ENCODE measurements at places on chromosomes 6 and 20.

DNA sequence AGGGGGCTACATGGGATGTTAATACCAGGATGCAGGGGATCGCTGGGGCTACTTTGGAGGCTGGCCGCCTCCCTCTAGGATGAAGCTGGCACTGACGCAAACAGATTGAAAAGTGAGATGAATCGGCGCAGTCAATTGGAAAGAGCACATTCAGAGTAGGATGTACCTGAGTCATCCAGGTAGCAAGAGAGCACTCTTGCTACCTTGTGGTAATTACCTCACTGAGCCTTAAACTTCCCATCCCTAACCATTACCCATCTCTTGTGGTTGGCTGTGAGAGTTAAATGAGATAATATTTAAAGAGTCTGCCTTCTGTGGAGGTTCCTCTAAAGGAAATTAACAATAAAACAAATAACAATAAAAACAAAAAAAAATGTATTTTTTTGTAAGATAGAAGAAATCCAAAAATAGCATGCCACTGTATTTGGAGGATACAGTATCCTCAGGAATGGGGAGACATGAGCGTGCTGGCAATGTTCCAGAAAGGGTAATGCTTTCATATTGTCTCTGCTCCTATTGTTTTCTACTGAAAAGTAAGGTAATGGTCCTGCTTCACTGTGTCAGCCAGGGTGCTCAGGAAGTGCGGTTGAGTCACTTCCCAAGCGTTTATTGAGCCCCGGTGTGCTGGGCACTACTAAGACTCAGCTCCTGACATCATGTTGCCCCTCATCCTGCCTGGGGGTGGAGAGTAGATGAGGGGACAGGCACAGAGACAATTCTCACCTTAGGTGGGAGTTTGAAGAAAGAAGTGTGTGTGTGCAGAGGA is 301.1 kb downstream of the EYA4 start:
- no peak for DNase-seq

GRCh38 chr20:32443386-32443974 is 85.3 kb downstream of the ASXL1 start:
- DNase-seq: no peak

DNA sequence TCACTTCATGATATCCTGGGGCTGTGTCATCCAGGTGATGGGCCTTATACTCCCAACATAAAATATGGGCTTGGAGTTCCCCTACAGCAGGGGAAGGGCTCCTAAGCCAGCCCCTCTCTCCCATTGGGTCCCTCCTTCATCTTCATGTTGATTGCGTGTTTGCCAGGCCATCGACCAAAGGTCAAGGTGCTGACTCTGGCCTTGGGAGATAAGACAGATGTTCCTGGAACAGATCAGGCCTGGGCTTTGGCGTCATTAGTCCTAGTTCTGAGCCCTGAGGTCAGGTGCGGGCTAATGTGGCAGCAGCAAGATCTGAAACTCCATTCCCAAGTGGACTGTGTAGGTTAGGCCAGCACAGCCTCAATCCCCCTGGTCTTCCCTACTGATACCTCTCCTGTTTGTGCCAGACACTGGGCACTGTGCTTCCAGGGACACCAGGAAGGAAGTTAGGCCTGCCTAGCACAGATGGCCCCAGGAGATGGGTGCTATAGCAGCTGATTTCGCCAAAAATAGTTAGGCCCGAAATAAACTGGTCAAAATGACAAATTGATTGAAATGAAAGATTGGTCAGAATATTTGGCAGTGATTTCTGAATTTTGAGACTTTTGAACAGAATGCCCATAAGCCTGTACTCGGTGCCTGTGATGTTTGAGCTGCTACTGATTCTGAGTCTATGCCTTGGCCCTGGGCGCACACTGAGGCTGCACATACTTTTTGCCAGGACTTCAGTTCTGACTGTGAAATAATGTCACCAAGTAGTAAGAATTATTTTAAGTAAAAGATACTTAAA is 28.8 kb downstream of the EPB41L1 start:
- no peak for DNase-seq

DNA sequence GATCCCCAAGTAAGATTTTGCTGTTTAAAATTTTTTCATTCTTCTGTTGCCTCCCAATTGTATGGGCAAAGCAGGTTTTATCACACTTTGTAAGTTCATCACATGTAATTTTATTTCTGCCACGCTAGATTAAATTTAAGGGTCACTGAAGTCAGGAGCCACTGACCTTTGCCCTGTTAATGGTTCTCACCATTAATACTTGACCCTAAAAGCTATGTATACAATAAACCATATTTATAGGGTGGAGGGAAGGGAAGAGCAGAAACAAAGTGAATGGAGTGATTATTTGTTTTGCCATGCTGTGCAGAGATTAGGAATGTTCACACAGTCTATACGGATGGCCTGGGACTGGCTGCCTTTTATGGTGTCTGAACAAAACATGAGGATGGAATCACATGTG is 186.7 kb downstream of the BMP2 start:
- DNase-seq: no peak

- DNase-seq: no peak
Measured at GRCh38 chr20:1618954-1619540, 762 bp downstream of the SIRPB1 start.

DNA sequence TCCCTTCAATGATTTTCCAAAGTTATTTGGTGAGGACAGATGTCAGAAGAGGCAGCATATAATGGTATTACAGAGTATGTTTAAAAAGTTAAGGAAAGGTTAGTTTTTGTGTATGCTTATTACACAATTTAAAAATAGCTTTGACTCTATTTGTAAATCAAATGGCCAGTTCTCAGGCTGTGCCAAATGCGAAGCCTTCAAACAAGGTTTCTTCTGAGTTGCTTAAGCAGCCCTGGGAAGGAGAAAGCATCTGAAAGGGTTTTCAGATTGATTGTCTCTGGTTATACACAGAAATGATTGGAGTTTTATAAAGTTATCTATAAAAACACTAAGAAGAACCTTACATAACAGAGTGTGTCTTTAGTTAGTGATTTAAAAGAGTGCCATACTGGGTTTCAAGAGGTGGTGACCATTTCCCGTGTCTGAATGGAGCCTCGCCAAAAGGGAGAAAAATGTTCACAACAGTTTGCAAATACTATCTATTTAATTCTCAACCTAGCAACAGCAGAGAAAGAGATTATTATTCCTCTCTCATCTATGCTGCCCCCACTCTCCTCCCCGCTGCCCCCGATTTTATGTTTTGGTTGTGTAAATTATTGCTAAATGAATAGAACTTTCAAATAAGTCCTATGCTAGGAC is 16.7 kb downstream of the CD109 start:
- no peak for DNase-seq

Measured in endothelial cell (in vitro differentiated cells).